ENCODE measurements at places on chromosomes 16 and 17.
A peak's percentile ranks its signal among the peaks of the same experiment; 100 is the strongest.

DNA sequence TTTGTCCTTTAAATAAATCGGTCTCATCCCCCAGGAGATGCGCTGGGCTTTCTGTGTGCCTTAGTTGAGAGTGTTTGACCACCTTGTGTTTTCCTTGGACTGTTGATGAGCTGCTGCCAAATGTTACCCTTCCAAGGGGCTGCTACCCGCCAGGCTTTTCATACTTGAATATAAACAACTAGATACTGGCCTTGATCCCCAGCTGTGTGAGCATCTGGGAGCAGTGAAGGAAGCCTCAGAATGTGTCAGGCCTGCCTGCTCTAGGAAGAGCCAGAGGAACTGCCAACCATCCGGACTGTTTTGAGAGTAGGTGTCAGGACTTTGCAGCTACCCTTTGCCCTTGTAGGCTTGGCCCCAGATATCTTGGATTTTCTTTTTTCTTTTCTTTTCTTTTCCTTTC is 57.8 kb downstream of the LDHD start:
- no peak for DNase-seq

- no peak for DNase-seq
Observed at GRCh38 chr16:82226327-82226726, 56.3 kb upstream of the MPHOSPH6 start.

DNA sequence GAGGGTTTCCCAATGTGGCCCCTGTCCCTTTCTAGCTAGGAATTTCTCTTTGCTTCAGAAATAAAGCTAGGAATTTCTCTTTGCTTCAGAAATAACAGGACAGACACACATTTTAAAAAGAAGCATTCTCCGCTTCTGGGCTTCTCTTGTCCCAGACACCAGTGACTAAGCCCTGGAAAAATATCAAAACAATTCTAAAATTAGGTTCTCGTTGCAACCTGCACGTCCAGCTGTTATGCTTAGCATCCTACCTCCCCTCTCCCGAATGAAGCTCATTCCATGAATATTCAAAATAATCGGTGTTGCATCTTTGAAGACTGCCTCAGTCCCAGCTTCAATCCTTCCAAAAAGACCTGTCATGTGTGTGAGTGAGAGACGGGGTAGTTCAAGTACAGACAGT is 45.6 kb upstream of the WSCD1 start:
- DNase-seq, result no peak

GRCh38 chr16:23967775-23968174 is 132.0 kb downstream of the PRKCB start:
- DNase-seq, result no peak

- no peak for DNase-seq
Observed at GRCh38 chr16:83200005-83200779, 573.4 kb downstream of the CDH13 start.

DNA sequence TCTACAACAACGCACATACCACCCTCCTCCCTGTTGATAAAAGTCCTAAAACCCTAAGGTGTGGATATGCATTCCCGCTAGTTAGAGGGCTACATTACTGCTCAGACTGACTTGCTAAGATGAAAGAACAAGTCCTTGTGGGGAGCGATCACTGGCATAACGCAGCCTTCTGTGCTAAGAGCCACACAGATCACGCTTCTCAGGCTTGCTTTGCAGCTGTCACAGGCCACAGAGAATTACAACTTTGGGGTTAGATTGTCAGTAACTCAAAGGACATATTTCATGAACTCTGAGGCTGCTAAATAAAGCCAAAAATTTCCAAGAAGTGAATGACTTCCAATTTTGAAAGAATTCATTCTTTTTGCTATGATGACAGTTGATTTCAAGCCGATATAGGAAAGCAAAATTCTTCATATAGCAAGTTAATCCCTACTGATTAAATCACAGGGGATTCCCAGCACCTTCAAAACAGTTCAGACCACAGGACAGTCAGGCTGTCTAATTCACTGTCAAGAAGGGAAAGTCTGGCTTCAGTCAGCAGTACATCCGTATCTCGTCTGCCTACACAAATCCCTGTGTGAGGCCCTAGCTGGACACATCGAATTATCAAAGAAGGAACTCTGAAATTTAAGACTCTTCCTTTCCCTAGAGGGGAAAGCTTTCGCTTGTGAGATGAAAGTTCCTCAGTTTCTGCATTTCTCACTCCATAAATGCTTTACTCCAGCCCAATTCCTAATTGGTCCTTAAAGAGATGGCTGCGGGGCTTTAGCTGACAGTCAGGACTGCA is 107.1 kb downstream of the VPS53 start:
- DNase-seq, result no peak

- no peak for DNase-seq
Observed at GRCh38 chr17:73135766-73136165, 29.0 kb upstream of the SSTR2 start.

DNA sequence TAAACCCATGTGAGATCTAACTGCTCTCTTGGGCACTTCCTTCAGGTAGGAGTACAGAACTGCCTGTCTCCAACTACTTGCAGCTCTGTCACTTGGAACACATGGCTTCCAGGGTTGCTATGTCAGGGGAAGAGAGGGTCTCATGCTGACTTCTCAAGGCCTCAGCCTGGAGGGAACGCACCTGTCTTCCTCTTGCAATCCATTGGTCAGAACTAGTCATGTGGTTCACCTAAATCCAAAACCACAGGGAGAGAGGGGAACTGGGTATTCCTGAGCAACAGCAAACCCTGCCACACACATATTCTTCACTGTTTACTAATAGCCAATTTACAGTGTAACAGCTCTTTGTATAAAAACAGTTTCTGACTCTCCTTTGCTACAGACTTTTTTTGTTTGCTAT is 206.1 kb downstream of the KCNJ2 start:
- no peak for DNase-seq

- peak; percentile 50 for DNase-seq
Observed at GRCh38 chr17:45425125-45425983, 7.3 kb downstream of the ARHGAP27 start.

GRCh38 chr17:83082909-83083367 is 3.5 kb downstream of the METRNL start:
- DNase-seq, result no peak

GRCh38 chr17:77115510-77115909 is 25.3 kb upstream of the SEC14L1 start:
- DNase-seq, result no peak

DNA sequence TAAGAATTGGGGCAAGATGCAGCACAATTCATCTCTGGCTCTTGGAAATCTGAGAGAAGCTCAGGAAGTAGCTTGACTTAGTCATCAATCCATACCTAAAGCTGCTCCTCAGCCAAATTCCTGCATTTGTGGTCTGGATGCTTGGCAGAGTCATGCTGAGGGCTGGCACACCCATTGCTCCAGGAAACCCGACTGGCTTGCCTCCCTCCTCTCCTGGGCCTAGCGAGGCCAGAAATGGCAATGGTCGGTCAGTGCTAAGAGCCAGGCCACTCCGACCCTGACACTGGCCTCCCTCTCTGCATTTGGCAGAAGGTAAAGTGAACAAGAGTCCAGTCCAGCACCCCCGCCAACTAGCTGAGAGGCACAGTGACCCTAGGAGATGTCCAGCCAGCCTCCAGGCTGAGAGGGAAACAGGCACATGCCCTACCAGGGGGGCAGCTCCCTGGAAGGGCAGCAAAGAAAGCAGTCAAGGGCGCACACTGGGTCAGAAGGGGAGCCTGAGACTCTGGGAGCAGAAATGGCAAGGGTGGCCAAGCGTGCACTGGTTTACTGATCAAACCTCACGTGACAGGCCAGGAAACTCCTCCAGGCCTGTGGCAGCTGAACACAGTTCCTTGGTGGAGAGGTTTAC is 10.0 kb downstream of the POLDIP2 start:
- no peak for DNase-seq

- DNase-seq, result peak; percentile 92
Observed at GRCh38 chr17:40362696-40363110, 1.8 kb downstream of the GJD3 start.

GRCh38 chr16:73711406-73712080 is 585.1 kb upstream of the PSMD7 start:
- no peak for DNase-seq

DNA sequence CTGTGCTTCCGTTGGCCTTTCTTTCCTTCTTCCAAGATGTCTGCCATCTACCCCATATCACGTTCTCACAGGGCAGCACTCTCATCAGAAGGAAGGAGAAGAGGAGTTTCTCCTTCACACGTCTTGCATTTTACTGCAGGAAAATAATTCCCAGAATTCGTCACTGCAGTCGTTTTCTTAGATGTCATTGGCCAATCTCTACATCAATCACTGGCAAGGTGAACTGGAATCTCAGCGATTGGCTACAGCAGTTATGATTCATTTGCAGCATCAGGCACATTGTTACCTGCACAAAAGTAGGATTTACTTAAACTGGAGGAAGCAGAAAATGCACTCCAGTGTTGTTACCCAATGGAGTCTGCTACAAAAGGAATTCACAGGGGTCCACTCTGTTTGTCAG is 277.2 kb upstream of the RBFOX1 start:
- DNase-seq, result no peak

DNA sequence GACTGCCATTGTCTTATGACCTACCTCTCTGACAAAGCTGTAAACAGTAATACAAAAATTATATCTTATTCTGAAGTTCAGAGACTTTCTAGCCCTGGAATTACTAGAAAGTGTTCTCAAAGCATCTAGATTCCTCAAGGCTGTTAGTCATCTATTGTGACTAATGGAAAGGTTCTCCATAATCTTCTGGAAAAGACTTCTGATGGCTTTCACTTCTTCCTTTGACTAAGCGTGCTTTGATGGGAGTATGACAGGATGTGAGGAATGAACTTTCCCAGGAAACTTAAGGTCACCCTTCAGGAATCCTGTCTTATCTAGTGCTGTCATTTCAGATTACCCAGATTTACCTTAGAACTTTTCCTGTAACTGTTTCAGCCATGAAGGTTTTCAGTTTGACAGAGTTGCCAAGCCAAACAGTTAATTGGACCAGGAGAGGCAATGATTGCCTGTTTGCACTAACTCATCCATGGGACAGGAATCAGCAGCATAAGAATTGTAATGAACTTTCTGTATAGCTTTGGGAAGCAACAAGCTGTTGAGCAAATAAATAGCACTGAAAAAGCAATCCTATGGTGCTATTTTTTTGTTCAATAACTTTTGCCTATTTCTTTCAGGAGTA is 43.5 kb downstream of the AP2B1 start:
- no peak for DNase-seq

DNA sequence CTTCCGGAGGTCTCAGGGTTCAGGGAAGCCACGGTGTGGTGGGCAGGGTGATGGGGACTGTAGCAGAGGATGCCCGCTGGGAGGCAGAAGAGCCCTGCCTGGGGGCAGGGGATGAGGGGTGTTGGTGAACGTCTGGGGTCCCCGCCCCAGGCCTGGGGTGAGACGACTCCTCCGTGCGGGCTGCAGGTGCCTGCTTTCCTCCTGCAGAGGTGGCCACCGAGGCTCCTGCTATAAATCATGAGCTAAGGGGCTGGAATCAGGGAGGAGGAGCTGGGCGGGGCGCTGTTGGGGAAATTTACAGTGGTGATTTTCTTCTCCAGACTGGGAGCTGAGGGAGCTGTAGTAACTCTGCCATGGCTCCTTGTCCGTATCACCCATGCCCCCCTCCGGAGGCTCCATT is 167.0 kb downstream of the MRM1 start:
- no peak for DNase-seq

DNA sequence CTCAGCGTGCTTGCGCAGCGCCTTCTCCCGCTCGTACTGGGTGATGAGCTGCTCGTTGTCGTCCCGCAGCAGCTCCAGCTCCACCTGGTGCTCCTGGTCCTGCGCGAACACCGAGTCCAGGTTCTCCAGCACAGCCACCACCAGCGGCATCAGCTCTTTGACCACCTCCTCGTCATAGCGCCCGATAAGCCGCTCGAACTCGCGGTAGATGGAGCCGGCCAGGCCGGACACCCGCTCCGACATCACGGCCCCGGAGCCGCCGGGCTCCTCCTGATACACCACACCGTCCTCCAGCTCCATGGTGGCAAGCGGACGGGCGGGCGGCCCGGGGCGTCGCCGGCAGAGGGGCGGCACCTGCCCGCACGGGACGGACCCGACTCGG is 320 bp downstream of the SPAG9 start:
- no peak for DNase-seq

GRCh38 chr16:4203748-4204147 is 38.1 kb downstream of the SRL start:
- no peak for DNase-seq

DNA sequence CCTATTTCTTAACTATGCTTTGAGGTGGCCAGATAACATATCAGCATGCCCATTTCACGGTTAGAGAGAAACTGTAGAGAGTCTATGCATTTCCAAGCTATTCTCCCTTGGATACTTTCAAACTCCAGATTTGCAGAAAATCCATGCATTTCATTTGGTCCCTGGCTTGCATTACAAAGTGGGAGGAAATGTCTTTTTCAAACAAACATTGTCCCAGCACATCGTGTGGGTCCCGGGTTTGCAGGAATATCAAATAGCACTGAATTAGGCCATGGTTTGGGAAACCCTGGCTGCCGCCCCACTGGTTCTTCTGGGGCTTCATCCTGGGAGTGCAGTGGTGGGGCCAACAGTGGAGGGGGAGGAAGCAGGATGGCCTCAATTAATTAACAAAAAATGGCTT is 171.9 kb downstream of the IRX5 start:
- no peak for DNase-seq

GRCh38 chr16:57838161-57838560 is 35.9 kb upstream of the KIFC3 start:
- DNase-seq, result no peak

GRCh38 chr17:16470265-16470664 is 21.7 kb downstream of the LRRC75A start:
- DNase-seq, result no peak

- DNase-seq, result no peak
Observed at GRCh38 chr17:9386401-9386800, 189.2 kb downstream of the STX8 start.

DNA sequence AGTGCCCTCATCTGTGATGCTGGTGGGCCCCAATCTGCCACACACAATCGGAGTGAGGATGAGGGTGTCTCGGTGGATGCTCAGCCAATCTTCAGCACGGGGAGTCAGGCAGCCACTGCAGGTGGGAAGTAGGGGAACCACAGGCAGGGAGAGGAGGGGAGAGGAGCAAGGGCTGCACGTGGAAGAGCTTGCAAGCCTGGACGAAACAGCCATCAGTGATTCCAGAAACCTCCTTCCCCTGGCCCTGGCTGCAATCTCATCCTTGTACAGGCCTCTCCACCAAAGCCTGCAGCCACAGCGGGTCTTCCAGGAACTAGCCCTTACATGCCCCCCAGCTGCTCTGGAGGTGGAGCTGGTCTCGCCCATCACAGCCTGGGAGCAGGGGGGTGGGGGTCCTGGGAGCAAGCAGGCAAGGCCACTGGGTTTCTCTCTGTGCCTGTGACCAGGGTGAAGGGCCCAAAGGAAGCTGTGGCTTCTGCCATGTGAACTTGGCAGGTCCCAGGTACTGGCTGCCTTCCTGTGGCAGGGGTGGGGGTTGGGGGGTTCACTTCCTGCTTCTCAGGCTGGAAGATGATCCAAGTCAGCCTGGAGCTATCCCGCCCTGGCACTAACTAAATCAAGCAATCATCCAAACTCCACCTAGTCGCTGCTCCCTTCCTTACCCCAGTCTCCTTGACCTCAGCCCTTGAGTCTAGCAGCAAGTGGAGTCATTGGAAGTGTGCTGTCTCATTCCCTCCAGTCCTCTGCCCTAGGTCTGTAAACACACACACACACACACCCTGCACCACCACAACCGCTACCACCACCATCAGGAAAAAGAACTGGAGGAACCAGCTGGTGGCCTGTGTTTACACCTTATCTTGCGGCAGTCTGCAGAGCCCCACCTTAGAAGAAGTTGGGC is 29.4 kb upstream of the MLKL start:
- no peak for DNase-seq
